ENCODE measurements at places on chromosomes 11 and 22.

GRCh38 chr22:23773483-23774113 lies 949 bp downstream of the MMP11 start:
- no peak for DNase-seq

- DNase-seq = peak; percentile 25
These were observed 576 bp downstream of the TMEM258 start for GRCh38 chr11:61791737-61792309.

GRCh38 chr11:45110562-45110961 lies 35.9 kb upstream of the PRDM11 start:
- peak; percentile 50 for DNase-seq

GRCh38 chr11:32385998-32386397 lies 49.3 kb downstream of the WT1 start:
- DNase-seq = no peak

DNA sequence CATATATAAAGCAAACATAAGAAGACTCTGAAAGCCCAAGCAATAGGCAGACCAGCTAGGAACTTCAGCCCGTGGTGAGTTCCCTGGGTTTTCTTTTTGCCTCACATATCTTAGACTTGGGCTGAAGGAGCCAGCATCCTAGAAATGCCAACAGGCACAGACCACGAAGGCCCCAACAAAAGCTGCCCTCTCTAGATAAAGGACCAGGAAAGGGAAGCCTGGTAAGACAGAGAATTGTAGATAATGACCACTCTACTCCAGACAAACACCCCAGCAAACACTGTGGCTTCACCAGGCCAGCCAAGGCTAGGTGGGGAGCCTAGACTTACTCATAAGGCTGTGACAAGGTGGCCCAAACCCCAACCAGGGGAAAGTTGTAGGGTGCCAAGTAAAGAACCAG lies 11.2 kb downstream of the GAL start:
- no peak for DNase-seq

DNA sequence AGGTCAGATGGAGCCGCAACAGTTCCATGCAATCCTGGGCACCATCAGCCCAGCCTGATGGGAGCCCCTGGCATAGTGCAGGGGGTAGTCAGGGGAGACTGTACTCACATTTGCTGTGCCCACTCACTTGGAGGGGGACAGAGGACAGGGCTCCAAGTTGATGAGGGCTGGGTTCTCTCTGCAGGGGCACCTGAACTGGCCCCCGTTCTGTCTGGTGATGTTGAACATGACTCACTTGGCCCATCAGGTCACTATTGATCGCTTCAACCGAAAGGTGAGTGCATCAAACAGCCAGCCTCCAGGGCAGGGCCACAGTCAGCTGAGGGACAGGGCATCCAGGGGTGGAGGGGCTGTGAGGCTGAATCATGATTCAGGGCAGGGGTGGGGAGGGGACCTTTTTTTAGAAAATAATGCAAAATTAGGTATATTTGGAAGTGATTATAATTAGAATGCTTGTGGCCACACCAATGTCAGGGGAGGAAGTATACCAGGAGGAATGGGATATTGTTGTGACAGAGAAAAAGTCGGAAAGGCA lies 66.4 kb downstream of the OTOG start:
- no peak for DNase-seq

- DNase-seq = peak; percentile 37
These were observed 9.8 kb downstream of the KRTAP5-6 start for GRCh38 chr11:1706634-1707400.

DNA sequence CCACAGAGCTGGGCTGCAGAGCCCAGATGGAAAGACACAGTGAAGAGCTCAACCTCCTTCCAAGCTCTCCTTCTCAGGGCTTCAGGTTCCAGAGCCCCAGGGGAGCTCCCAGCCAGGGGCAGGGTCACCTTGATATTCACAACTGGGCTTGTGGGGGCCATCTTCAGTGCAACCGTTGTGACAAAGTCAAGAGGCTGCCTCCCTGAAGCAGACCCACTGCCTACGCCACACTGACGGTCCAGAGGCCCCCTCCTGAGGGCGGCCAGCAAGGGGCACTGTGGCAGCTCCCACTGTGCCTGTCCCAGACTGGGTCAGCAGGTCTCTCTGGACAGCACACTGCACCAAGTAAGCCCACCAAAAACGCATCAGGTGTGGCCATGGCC lies 84.1 kb downstream of the DGCR2 start:
- DNase-seq = no peak

GRCh38 chr22:43081968-43082367 lies 7.2 kb downstream of the TTLL1 start:
- DNase-seq = no peak

DNA sequence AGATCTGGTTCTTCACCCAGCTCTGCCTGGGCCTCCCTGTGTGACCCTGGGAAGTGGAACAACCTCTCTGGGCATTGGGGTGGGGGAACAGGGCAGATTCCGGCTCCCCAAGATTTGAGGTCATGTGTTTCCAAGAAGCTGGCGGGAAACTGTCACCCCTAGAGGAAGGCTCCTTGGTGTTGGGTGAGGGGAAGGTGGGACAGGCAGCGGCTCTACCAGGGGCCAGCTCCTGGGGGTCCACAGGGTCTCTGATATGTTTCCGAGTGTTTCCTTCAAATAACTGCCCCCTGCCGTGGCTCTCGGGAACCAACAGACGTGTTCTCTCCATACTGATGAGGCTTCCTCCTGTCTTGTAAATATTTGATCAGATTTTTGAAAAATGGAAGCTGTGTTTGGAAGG lies 78.5 kb downstream of the MPPED1 start:
- no peak for DNase-seq

GRCh38 chr11:2515401-2516275 lies 70.8 kb downstream of the KCNQ1 start:
- no peak for DNase-seq

DNA sequence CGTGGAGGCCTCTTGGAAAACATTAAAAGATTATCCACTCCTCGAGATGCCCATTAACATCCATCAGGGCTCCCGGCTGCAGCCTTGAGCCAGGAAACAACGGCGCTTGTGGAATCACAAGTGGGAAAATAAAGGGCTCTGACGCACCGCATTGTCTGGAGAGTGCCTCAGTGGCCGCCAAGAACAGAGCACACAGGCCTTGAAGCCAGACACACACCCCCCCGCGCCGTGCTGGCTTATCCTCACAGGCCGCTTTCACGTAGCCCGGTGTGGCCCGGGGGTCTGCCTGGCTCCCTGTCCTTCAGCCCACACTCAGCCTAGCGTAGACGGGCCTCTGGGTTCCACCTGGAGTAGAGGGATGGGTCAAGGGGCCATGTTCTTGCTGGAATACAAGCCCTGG lies 1020.5 kb downstream of the BRD1 start:
- DNase-seq = no peak

- no peak for DNase-seq
These were observed 41.7 kb downstream of the CCDC83 start for GRCh38 chr11:85896876-85897275.

DNA sequence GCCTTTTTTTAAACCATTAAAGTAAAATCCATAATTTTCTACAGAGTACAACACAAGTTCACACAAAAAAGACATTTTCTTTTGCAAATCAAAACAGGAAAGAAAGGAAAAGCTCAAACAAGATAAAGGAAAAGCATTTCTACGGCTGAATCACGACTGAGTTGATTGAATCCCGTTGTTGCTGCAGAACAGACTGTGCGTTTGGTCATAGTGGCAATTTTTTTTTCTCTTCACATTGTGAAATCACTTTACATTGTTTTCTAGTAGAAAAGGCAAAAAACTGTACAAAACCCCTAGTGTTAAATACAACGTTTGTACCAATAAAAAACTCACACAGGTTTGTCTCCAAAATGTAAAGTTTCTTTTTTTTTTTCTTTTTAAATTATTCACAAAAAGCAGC lies 17.3 kb upstream of the RAPSN start:
- DNase-seq = no peak

DNA sequence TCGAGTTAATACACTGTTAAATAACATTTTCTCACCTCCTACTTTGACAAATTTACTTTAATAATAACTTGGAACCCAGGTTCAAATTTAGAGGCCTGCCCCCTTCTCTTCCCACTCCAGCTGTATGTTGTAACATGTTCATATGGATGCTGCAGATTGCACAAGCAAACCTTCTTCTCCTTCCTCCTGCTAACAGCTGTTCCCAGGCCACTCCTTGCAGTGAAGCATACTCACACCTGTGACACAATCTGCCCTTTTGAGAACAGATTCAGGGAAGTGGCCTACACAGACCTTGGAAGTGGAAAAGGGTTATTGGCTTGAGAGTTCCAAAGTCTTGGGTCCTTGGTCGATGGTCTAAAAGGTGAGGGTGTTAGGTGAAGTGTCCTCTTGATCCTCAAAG lies 131.9 kb downstream of the TEAD1 start:
- no peak for DNase-seq

DNA sequence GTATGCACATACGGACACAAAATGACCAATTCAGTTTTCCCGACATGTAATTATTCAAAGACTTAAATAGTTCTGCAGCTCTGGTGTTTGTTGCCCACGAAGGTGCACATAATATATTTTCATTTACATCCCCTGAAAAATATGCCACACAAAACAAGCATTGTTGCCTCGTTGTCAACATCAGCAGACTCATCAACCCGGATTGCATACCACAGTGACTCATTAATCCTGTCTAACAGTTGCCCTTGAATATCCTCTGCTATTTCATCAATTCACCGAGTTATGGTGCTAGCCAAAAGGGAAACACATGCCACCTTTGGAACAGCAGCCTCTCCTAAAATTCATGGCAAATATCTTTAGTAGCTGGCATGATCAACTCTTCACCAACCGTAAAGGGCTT lies 582.2 kb downstream of the LRRC4C start:
- DNase-seq = no peak

GRCh38 chr11:45400591-45400990 lies 114.5 kb upstream of the SYT13 start:
- no peak for DNase-seq

DNA sequence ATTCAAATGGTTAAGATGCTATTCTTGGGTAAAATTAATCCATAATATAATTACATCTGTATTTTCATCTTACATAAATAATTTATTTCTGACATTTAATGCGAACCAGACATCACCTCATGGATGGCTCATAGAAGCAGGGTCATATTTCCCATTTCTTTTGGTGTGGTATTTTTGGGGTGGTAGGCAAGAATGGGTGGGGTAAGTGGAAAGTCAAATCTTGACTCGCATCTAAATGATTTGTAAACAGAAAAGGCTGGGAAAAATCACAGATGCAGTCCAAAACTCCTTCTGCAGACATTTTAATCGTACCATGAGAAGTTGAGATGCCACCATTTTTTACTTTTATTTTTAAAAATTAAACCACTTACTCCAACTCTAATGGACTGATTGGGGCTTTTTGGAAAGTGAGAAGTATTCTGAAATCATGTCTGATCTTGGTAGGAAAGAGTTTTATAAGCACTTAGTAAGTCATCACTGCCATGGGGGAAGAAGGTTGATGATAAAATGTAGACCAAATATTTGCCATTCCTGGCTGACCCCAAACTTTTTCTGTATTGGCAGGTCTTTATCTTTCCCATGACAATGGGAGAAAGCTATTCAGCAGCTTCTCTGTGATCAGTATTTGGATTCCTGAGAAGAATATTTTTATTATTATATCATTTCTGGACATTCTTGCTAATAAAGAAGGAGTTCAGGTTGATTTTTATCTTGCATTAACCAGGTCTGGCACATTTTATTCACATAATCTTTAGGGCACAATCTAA lies 47.2 kb upstream of the BLID start:
- DNase-seq = no peak

DNA sequence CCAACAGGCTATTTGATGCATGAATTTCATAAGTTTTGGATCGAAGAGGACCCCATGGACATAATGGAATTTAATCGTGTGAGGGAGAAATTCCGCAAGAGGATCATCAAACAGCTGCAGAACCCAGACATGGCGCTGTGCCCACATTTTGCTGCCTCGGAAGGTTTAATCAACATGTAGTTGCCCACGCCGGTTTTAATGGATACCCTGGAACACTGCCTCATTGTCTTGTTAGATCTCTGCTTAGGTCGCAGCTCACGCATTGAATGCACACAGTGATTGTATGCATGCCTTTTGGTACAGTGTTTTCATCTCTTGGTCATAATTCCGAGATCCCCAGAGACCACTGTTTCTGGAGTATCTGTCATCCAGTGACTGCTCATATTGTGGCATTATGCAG lies 46.8 kb downstream of the SLN start:
- DNase-seq = no peak

GRCh38 chr11:71843858-71844257 lies 10.9 kb downstream of the DEFB108B start:
- no peak for DNase-seq

- no peak for DNase-seq
These were observed 201.5 kb upstream of the MTMR2 start for GRCh38 chr11:96125400-96125799.

GRCh38 chr11:29937526-29937925 lies 79.3 kb downstream of the KCNA4 start:
- DNase-seq = no peak

DNA sequence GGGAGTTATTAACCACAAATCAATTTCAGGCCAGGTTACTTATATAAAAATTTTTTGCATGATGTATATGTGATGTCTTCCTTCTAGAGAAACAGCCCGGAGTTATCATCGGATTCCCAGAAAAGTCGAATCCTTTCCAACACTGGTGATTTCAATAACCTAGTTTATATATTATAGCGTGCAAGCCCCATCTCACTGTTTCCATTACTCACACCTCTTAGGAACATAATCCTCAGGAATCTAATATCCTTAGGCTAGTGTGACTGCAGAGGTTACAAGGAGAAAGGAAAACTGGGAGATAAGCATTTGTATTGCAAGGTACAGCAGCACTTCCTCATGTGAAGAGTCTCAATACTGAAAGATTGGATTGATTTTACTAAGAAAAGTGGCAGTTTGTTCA lies 20.3 kb downstream of the ARHGAP20 start:
- no peak for DNase-seq

GRCh38 chr22:37930952-37931440 lies 22.4 kb downstream of the C22orf23 start:
- no peak for DNase-seq

DNA sequence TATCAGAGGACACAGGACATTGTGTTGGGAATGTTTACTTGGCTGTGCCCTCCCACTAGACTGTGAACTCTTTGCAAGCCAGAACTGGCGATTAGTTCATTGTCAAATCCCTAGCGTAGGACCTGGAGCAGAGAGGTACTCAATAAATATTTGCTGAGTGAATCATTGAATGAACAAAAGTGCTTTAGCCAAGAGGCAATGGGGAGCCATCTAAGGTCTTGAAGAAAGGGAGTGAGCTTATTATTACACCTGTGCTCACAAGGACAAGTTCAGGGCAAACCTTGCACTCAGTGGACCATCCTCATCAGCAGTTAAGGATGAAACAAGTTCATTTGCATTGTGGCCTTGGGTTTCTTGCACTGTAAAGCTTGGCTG lies 1.1 kb upstream of the RASSF10 start:
- DNase-seq = no peak
